ENCODE measurements at places on chromosomes 13 and 19.
A peak's percentile ranks its signal among the peaks of the same experiment; 100 is the strongest.

- no peak for DNase-seq
Measured at GRCh38 chr19:5124111-5124855, 155.4 kb downstream of the KDM4B start.

DNA sequence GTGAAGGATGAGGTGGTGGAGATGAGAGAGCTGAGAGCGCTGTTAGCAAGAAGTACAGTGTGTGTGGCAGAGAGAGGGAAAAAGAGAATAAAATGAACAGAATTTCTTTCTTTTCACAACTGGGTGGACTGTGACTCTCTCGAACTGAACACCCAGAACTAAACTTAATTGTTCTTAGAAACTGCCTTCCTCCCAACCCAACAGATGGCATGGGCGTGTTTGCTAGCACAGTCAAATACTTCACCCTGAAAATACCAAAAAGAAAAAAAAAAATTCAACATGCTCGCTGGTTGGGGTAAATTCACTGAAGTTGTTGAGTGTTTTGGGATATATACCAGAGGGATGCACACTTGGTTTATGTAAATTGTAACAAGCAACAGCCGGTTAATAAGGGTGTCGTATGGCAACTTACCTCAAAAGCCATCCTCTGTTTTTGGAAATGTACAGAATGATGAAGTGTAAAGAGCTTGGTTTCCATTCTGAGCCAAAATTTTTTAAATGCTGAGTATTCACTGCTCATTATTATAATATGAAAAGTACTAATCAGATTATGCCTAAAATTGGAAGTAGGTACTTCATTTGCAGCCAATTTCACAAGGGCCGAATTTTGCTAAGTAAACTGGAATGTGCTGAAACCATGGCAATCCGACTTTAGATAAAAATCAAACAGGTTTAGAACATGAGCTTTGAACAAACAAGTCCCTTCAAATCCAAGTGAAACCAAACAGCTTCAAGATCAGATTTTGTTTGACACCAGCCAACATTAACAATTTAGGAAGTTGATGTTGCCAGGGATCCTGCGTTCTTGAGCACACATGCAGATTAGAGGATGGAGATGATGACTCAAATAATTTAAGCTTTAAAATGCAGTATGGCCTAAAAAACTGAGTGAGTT lies 115.8 kb downstream of the ZIC5 start:
- DNase-seq: no peak

- DNase-seq: no peak
Measured at GRCh38 chr19:44685877-44686276, 13.1 kb upstream of the CEACAM16 start.

DNA sequence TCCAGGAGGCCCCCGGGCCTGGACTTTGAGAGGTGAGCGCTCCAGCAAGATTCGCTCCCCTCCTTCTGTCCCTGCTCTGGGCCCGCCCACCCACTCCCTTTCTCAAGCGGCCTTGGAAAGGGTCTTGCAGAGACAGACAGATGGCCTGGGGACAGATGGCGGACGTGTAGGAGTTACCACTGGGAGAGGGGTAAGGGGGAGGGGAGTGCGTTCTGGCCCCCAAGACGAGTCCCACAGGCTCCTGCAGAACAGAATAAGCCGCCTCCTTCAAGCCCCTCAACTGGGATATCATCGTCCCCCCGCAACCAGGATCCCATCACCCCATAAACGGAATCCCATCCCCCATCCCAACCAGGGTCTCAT lies 3.6 kb upstream of the TNFAIP8L1 start:
- no peak for DNase-seq

- DNase-seq: no peak
Measured at GRCh38 chr19:1590641-1591397, 1.8 kb downstream of the MBD3 start.

DNA sequence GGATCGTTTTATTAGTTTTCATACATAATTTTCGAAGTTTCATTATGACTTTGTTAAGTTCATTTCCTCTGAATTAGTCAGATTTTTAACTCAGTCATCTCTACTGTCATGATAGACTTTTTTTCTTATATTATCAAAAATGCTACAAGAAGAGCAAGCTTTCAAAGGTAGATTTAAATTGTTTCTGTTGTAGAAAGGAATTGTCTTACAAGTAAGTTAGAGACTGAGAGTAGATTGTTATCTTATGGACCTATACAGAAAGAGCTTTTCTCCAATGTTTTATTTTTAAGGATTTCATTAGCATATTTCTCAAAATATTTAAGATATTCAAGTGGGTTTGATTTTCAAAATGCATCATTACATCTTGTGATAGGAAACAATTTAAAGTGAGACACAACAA lies 2.7 kb downstream of the MAB21L1 start:
- no peak for DNase-seq

DNA sequence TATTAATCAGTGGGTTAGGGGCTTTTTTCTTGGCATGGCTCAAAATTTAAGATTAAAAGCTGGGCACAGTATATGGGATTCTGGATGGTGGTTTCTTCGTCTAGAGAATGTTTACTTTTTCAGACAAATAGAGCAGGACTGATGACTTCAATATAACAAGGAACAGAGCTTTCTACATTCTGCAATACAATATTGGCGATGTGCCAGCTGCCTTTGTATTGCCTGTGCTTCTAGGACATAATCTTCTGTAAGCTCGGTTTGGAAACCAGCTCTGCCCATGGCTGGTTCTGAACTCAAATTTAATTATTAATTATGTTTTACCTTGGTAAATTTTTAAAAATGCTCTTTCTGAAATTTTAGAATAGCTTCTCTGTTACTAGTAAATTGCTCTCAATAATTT lies 139.1 kb upstream of the TRPC4 start:
- DNase-seq: no peak

DNA sequence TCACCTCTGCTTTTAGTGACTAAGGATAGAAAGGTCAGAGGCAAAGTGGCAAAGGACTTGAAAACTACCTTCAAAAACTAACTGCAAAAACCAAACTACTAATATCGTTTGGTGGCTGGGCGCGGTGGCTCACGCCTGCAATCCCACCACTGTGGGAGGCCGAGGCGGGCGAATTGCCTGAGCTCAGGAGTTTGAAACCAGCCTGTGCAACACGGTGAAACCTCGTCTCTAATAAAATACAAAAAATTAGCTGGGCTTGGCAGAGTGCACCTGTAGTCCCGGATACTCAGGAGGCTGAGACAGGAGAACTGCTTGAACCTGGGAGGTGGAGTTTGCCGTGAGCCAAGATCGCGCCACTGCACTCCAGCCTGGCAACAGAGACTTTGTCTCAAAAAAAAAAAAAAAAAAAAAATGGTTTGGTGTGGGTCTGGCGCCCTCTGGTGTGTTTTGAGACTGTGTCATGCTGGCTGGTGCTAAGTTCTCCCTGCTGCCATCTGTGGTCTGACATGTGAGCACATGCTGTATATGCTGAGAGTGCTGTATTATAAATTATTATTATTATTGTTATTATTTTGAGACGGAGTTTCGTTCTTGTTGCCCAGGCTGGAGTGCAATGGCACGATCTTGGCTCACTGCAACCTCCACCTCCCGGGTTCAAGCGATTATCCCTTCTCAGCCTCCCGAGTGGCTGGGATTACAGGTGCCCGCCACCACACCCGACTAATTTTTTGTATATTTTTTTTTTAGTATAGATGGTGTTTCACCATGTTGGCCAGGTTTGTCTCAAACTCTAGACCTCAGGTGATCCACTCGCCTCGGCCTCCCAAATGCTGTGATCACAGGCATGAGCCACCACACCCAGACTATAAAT lies 36.0 kb upstream of the RNF17 start:
- no peak for DNase-seq

DNA sequence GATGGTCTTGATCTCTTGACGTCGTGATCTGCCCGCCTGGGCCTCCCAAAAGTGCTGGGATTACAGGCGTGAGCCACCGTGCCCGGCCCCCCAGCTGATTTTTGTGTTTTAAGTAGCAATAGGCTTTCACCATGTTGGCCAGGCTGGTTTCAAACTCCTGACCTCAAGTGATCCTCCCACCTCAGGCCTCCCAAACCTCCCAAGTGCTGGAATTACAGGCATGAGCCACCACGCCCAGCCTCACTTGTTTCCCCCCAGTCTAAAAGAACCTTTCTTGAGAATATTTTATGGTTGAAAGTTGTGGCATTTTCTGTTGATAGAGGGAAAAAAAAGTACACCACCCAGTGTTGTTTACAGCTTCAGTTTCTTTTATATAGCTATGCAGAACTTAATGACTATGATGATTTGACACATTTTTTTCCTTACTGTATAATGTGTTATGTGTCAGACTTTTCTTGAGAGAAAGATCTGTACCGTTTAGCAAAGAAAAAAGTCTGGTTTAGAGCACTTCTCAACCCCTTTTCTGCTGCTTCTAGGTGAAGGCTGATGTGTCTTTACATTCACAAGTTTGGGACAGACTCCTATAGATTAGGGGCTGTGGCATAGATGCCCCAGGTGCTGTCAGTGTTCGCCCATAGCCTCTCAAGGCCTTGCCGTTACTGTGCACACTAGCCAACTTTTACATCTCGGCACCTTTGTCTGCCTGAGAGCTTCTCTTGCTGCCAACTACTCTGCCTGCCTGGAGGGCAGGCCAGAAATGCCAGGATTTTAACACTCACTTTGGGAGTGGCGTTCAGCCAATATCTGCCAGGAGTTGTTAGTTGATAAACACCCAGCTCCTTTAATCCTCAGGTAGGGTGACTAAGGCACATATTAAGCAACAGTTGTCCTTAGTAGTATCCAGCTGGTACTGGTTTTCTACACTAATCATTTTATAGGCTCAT lies 33.0 kb downstream of the KCTD4 start:
- DNase-seq: no peak

DNA sequence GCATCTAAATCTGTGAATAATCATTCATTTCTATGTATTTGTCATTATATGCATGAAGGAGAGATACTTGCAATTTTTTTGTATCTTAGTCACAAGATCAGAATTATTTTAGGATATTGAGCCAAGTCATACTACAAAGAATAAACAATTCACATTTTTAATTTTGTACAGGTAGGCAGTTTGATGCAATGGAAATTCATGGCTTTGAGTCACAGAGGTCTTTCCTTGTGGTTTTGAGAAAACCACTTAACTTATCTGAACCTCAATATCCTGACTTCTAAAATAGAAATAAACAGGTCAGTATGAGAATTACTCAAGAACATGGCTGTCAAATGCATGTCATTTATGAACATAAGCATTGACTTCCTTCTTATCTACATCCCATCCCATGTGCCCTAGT lies 221.4 kb upstream of the SLC10A2 start:
- DNase-seq: no peak

DNA sequence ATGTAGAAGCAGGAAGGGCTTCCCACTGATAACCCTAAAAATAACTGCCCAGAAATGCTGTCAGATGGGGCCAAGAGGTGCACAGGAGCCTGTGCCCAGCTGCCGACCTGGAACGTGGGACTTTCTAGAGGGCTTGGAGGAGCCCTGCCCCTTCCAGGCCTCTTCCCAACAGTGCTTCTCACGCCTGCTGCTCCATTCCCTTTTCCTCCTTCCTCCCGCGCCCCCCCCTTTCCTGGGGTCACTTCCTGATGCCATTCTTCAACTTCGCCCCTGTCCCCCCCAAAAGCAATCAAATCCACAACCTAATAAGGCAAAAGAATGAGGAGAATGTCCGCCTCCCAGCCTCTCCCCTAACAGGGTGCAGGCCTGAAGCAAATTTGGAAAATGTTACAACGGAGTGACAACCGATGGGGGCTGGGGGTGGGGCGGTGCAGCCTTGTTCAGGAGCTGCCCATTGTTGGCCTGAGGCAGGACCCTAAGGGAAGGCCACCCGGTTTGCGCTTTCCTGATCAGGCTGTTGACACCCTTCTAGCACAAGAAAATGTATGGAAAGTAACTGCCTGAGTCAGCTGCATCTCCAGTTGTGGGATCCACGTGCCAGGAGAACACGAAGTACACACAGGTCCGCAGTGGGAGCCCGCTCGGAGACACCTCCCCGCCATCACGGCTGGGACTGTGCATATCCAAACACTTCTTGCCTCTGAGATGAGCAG lies 18.7 kb downstream of the ACTN4 start:
- DNase-seq: peak; percentile 88

- DNase-seq: peak; percentile 89
Measured at GRCh38 chr19:49746206-49746958, 16.7 kb downstream of the TSKS start.

- no peak for DNase-seq
Measured at GRCh38 chr19:29378126-29378525, 147.7 kb upstream of the VSTM2B start.

DNA sequence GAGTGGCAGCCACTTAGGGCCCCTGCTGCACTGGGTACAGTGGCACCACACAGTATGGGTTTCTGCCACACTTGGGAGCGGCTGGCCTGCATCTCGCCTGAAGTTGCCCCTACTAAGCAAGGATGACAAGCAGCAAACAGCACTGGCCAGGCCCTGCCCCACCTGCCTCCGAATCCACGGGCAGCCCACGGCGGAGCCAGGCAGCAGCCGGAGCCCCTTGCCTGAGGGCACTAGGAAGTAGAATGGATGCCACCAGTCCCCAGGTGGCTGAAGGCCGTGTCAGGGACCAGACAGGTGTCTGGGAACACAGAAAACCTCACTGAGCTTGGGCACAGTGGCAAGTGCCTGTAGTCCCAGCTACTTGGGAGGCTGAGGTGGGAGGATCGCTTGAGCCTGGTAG lies 19.4 kb downstream of the MLLT1 start:
- peak; percentile 64 for DNase-seq

- DNase-seq: no peak
Measured at GRCh38 chr19:48807590-48808308, 3.1 kb downstream of the BCAT2 start.

GRCh38 chr13:95434111-95434510 lies 118.4 kb upstream of the CLDN10 start:
- DNase-seq: no peak

DNA sequence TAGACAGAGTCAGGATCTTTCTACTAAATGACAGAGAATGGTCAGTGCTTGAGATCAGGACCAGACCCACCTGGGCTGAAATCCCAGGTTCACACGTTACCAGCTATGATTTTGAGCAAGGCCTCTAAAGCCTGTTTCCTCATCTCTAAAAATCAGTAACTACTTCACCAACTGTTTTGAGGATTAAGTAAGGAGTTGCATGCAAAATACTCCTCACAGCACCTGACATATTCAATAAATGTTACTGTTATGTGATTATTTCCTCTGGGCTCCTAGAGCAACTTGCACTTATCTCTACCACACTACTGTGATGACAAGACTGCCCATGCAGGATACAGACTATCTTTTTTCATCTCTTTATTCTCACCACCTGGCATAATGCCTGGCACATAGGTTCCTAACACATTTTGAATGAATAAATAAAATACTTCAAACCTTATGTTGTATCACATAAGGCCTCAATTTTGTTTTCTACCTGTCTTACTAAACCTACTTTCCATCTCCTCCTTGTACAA lies 1.8 kb downstream of the KATNAL1 start:
- DNase-seq: no peak

All from posterior vena cava (tissue), 2 donors.